NCI-H2227 treated with DMSO at 0.1 percent for 48 hours (cell line): ENCODE measurements at places on chromosomes 1 and 21.

GRCh38 chr1:64923294-64923718 lies 43.0 kb downstream of the JAK1 start:
- no peak for DNase-seq

DNA sequence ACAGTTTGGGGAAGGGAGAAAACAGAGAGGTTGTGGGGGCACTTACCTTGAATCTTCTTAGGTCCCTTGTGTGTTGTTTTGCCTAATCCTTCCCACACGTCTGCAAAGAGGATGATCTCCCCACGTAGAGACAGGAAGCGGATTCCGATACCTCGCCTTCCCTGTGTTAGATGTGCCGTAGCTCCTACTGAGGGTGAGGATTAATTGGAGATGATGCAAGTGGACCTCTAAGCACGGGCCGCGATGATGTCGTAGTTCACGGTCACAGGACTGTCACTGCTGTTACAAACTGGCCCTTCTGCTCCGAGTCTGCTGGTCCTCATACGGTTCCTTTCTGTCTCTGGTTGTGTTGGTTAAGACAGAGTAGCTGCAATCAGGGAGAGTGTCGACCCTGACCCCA lies 27.7 kb downstream of the GALNT2 start:
- no peak for DNase-seq

GRCh38 chr1:243956450-243956849 lies 94.6 kb upstream of the ZBTB18 start:
- DNase-seq, result no peak

DNA sequence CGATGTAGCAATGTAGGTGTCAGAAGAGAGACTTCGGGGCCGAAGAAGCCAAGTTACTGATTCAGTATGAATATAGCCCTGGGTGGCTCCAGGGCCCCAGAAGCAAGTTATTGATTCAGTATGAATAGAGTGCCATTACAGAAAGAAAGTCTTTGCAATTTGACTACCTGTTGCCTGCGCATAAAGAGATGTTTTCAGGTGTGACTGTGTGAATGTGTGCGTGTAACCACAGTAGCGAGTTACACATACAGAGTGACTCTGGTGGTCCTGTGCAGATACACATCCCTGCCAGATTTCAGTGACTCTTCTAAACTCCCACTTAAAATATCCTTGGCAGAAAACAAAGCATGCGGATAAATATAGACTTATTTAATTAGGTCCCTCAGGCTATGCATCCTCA lies 142.7 kb upstream of the CD34 start:
- DNase-seq, result no peak

- no peak for DNase-seq
These were observed 15.1 kb downstream of the PTPN22 start for GRCh38 chr1:113856401-113856790.

GRCh38 chr1:29933067-29933466 lies 696.7 kb downstream of the PTPRU start:
- DNase-seq, result no peak

- no peak for DNase-seq
These were observed 62.2 kb downstream of the NOS1AP start for GRCh38 chr1:162131400-162132321.

GRCh38 chr21:43805275-43805800 lies 16.0 kb downstream of the RRP1 start:
- DNase-seq, result no peak
